ENCODE measurements at places on chromosomes 7 and 10. TPM values are rescaled to one million over a fixed set of nuclear protein-coding genes. Genes with fewer than 3 reads are reported as not detected.

Gene FOXI2
- not detected for total RNA-seq

DNA sequence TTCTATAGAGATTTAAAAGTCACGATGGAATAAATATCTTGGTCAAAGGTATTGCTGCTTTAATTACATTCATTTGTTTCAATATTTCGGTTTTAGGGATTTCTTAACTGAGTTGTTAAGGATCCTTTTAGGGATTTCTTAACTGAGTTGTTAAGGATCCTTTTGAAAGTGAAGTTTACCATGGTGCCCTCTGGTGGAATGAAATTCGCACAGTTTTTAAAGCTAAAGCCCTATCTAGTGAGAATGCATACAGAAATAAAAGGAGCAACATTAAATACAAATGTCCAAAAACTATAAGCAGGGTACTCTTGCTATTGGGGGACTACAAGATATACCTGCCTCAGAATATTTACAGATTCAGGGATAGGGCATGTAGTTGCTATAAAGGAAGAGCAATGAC lies 193.7 kb downstream of the RNLS start:
- DNase-seq = no peak

DNA sequence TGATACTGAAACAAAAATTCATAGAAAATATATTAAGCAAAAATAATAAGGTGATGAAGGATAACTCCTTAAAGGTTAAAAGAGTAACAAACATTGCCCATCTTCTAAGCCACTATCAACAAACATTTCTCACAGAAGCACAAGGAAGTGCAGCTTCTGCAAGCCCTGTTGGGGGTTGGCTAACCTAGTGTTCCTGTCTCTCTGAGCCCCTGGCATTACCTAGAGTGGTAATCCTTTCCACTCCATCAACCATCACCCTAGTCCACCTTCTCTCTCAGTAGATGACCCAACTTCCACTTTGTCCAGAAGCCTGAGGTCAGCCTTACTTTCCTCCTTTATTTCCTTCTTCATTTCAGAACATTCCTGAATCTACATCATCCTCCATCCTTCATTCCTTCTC lies 59.7 kb downstream of the HIPK2 start:
- no peak for DNase-seq

DNA sequence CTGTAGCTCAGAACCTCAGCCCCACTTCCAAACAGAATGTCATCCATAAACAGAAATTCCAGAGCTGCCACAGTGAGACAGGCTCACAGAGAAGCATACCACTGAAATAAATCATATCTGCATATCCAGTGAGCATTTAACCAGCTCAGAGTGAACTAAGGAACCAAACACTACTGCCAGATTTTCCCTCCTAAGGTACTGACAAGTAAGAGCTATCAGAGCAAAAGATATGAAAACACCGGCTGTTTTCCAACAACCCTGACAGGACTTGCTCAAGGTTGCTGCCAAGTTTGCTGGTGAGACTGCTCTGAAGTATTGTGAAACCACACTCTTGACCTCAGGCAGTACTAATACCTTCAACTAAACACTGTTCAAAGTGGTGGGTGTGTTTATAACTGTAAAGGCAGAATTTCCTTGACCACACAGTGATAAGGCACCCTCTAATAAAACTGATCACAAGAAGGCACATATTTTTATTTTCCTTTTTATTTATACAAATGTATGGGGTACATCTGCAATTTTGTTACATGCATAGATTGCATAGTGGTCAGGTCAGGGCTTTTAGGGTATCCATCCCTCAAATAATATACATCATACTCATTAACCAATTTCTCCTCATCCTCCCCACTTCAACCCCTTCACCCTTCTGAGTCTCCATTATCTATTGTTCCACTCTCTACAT lies 18.3 kb downstream of the SGMS1 start:
- peak; percentile 89 for DNase-seq

Gene OR6V1
- total RNA-seq = not detected

GRCh38 chr7:151383638-151384351 lies 26.0 kb downstream of the WDR86 start:
- no peak for DNase-seq

DNA sequence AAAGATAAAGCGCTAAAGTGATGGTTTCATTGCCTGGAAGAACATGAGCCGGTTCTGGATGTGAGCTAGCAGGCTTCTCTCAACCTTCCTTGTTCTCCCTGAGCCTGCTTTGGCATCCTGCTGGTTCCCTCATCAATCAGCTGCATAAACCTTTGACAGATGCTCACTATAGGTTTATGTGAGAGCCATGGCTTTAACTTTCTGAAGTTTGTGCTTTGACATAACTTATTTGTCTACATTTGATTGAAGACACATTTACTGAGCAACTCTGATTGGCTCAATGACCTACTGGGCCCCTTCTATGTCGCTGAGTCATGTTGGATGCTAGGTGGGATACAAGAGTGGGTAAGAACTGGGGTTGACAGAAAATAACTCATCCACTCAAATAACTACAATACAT lies 192.0 kb downstream of the ADAM12 start:
- no peak for DNase-seq

GRCh38 chr10:70175516-70175915 lies 5.2 kb upstream of the SAR1A start:
- no peak for DNase-seq

GRCh38 chr7:24716480-24717246 lies 40.6 kb downstream of the GSDME start:
- DNase-seq = no peak

Gene NPY4R
- not detected for total RNA-seq

GRCh38 chr7:81064426-81064825 lies 145.6 kb upstream of the SEMA3C start:
- no peak for DNase-seq

Gene GBF1
- total RNA-seq = 15.8 TPM

- DNase-seq = peak; percentile 65
Observed at GRCh38 chr10:2985729-2986232, 81.6 kb upstream of the PFKP start.

DNA sequence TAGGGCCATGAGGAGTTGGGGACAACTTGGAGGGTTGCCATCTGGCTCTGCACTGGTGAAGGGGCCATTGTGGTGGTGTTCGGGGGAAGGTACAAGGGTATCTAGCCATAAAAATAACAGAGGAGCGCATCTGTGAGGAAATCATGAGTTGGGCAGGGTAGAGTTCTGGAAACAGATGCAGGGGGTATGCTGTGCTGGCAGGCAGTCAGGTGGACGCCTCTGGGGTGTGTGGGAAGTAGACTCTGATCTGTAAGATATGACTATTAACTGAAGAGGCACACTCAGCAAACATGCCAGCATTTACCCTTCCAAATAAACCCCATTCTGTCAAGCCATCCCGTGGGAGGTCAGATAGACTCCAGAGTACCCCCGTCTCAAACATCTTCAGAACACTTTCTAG lies 79.8 kb downstream of the CLEC2L start:
- no peak for DNase-seq

Gene CRTAC1
- total RNA-seq = not detected

DNA sequence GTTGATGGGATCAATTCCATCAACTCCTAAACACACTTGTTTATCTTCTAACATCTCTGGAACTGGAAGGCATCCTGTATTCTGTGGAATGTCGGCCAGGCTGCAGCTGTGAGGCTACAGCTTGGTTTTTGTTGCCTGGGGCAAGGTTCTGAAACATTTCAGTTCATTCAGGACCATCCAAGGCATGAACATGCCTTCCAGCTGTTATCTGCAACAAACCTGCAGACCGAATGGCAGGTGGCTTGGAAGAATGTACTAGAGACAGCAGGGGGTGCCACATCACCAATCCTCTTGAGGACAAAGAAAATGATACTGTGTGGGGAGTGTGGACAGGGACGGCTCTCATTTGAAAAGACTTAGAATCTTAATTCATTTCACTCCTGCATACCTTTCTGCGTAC lies 12.4 kb downstream of the PAPOLB start:
- DNase-seq = no peak

GRCh38 chr10:127462643-127463295 lies 86.3 kb upstream of the NPS start:
- no peak for DNase-seq

Gene AOC1
- not detected for total RNA-seq

GRCh38 chr10:113267619-113268562 lies 285.0 kb upstream of the HABP2 start:
- peak; percentile 87 for DNase-seq

DNA sequence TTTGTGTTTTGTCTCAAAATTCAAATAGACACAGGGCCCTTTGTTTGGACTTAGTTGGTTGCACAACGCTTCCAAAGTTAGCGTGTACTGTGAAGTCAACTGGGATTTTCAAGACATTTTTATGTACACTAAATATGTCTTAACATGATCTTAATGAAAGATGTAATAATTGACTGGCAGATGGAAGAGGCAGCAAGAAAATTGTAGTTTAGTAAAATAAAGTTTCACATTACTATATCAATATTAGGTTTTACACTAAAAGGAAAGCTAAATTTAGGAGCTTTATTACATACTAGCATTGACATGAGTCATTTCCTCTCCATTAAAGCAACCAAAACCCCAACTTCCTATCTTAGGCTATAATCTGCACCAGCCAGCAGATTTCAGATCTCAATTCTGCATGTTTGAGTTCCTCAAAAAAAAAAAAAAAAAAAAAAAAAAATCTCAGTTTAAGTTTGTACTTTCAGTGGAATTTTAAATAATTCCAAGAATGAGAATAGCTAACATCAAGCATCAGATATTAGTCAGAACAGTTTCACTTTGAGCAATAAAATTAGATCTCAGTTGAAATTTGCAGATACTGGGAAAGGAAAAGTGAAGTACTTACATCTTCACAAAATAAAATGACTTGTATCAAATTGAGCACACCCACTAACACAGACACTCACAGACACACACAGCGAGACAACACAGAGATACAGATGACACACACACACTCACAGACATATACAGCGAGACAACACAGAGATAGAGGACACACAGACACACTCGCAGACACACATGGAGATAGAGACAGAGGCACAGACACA lies 346.6 kb upstream of the KLF6 start:
- DNase-seq = no peak

GRCh38 chr10:13383399-13383761 lies 35.3 kb upstream of the SEPHS1 start:
- no peak for DNase-seq

- peak; percentile 33 for DNase-seq
Observed at GRCh38 chr10:90960355-90960814, 39.5 kb upstream of the ANKRD1 start.

Gene AP1S1
- total RNA-seq = 153 TPM

DNA sequence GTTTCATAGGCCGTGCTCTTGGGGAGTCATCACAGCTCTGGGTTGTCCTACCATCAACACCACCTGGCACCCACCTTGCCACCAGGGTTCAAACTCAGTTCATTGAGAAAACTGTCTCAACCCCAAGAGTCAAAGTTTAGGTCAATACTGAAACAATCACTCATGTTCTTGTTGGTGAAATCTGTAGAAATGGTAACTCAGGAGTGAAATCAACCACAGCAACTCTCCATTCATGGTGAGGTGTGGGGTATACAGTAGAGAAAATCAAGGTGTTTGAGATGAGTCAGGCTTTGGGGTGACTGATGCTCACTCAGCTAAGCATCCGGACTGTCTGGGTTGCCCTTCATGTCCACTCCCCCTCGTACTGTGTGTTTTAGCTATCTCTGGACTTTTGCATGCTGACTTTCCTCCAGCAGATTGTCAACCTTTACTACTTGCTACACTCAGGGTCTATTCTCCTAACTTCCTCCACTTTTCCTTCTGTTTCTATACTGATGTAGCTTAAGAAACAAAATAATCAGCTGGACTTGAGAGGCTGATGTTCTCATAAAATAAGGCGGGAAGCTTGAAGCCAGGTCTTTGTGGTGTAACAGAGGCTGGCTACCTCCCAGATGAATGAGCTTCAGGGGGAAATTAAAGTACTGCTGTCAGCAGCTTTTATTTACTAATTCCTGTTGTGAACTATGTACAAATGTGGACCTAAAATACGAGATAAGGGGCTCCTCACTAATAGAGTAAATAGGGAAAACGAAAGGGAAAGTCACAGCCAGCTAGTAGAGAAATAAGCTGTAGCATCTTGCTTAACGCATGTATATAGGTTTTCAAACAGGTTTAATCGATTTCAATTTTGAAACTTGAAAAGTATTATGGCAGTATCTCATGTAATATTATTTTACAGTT lies 173.6 kb upstream of the AKR1E2 start:
- DNase-seq = no peak

Gene TRPV5
- not detected for total RNA-seq

DNA sequence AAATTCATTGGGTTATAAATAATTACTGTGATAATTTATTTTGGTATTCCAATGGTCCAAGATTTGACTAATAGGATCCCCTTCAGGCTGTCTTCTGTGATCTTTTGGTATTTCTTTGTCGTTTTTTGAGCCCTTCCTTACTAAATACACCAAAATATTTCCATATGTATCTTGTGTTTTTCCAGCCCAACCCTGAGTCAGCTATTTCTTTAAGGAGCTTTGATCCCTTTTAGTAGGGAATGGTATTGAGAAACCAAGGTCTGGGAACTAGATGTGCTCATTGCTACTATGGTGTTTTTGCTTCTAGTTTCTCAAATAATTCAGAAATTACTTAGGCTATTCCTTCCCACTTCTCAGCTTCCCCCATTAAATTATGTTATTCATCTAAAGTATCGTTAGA lies 15.3 kb downstream of the NHLRC2 start:
- DNase-seq = no peak

Gene SPDYE2
- not detected for total RNA-seq

Gene MALRD1
- not detected for total RNA-seq

DNA sequence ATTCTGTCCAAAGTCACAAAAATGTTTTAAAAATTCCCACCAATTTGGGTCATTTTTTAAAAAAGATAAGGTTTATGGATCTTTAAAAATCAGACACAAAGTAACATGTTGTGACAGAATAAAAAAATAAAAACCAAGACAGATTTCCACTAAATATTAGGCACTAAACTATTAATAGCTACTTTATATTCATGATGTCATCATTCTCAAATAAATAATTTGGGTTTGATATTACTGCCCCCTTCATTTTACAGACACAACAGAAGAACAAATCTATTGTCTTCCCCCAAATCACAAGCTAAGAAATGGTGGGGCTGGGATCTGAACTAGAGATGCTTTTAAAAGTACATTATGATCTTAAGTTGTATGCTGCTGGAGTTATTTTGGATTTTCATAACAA lies 119.4 kb downstream of the MICU1 start:
- no peak for DNase-seq

Gene TECTB
- not detected for total RNA-seq

GRCh38 chr7:102434039-102434486 lies 688 bp downstream of the ORAI2 start:
- DNase-seq = no peak

DNA sequence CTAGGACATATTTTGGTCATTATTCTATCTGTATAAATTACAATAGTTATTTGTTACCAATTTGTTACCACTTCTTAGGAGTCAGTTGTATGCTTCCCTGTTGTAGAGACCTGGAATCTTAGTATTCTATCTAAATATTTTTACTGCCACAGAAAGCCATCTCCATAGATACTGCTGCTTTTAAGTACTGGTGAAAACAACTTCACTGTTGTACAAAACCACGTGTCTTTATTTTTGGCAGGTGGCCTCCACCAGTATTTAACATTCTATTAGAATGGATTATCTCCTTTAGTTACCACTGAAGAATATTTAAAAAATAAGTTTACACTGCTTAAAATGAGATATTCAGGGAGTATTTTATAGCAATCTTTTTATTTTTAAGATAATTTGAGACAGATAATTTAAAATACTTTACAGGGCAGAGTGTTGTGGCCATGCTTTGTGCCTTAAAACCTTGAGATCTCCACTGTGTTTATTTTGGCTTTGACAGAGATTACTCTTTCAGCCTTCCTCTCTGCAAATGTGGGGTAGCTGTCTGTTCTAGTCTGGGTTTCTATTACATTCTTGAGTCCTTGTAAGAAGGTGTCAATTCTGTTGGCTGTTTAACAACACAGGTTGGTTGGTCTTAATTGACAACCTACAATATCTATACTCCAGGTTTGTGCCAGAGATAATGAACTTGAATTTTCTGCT lies 185.6 kb downstream of the LRRC4 start:
- no peak for DNase-seq
